ENCODE measurements at places on chromosomes 6 and 20.

- DNase-seq: no peak
Observed at GRCh38 chr6:44044154-44044539, 83.1 kb downstream of the MRPL14 start.

GRCh38 chr6:149043476-149044130 lies 273.9 kb upstream of the TAB2 start:
- no peak for DNase-seq

DNA sequence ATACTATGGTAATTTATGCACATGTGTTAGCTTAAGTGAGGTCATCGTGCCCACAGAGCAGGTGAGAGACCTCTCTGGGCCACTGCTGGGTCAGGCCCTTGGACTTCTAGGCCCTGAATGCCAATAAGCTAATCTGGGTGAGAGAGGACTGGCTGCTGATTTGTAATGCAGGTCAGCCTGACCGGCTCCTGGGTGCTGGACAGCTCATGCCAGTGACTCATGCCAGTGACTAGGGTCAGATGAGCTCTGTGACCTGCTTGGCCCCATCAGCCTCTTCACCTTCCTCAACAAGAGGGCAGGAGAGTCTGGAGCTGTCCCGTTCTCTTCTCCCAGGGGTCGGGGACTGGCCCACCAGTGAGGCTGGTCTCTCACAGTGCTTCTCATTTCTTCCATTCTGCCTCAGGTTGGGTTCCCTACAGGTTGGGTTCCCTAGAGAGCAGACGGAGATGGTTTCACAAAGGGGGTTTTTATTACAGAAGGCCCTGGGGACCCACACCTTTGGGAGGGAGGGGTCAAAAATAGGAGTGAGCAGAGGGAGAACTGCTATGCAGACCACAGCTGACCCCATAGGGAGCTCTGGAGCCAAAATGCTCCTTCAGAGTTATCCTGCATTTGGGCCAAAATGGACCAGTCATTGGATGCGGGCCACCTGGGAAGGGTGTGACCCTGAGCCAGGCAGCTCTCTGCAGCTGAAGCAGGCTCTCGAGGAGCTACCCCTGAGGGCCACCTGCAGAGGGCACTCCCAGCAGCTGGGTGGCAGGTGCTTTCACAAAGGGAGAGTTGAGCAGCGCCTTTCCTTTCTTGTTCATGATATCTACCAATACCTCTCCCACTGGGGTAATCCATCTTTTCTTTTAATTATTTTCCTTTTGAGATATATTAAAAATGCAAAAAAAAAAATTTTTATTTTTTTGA lies 2.2 kb upstream of the OXT start:
- DNase-seq: no peak

- DNase-seq: no peak
Observed at GRCh38 chr20:672963-673602, 2.5 kb downstream of the SCRT2 start.

DNA sequence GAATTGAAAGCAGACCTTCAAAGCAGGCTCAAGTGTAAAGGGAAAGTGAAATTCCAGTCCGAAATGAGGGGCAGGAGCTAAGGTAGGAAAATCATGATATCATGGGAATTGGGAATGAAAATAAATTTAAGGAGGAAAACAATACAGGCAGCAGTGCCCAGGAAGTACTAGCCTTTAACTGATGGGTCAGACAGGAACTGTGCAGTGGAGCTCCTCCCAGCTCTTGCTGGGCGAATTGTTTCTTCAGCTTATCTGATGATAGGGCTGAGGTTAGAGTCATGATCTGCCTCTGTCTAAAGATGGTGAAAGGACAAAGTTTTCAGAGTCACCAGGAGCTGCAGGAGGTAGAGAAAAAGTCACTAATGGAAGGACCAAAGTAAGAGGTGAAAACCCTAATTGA lies 457.9 kb upstream of the PTCHD4 start:
- DNase-seq: no peak

GRCh38 chr6:138654715-138655634 lies 118.6 kb upstream of the CCDC28A start:
- DNase-seq: peak; percentile 4

DNA sequence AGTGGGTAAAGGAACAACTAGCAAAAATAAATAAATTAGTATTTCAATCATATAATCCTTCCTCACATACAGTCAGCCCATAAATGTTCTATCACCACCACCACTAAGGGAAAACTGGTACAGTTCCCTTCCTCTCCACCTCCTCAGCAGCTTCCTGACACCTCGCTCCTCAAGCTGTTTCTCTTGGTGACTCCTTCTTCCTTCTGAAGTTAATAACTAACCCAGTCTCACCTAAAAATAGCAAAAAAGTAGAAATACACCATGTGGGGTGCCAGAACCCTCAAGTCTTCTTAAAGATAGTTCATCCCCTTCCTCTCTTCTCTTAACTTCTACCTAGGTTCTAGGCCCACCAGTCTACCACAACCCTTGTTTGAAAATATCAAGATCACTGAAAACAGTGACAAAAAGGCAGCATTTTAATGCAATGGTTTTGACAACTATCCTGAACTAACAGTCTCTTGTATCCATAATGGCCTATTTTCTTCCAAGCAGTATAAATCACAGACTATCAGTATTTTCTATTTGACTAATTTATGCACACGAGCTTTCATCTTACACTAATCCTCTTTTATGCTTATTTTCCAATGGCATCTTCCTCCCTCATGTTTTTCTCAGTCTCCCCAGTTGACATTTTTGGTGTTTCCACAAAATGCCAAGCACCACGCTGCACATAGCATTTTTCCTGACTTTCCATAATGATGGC lies 85.5 kb downstream of the KHDC1L start:
- DNase-seq: no peak

- no peak for DNase-seq
Observed at GRCh38 chr6:32830017-32830416, 8.5 kb downstream of the TAP2 start.

- DNase-seq: no peak
Observed at GRCh38 chr6:24273096-24273870, 84.6 kb downstream of the DCDC2 start.

GRCh38 chr6:159687341-159687740 lies 5.7 kb downstream of the SOD2 start:
- no peak for DNase-seq

DNA sequence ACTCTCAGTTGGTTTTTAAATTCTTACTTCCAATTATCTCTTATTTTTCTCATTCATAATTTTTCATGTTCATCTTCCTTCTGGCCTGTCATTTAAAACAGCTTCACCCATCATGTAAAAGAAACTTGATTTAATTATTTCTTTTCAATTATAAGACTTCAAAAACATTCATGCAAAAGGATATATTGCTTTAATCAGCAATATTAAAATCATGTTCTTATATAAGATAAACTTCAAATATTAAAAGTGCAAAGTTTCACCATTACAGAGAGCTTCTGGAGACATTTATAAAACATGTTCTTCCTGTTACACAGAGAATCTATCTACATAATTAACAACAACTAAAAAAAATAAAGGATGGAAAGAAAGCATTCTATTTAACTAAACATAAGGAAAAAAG lies 396.7 kb upstream of the RUNX2 start:
- no peak for DNase-seq

DNA sequence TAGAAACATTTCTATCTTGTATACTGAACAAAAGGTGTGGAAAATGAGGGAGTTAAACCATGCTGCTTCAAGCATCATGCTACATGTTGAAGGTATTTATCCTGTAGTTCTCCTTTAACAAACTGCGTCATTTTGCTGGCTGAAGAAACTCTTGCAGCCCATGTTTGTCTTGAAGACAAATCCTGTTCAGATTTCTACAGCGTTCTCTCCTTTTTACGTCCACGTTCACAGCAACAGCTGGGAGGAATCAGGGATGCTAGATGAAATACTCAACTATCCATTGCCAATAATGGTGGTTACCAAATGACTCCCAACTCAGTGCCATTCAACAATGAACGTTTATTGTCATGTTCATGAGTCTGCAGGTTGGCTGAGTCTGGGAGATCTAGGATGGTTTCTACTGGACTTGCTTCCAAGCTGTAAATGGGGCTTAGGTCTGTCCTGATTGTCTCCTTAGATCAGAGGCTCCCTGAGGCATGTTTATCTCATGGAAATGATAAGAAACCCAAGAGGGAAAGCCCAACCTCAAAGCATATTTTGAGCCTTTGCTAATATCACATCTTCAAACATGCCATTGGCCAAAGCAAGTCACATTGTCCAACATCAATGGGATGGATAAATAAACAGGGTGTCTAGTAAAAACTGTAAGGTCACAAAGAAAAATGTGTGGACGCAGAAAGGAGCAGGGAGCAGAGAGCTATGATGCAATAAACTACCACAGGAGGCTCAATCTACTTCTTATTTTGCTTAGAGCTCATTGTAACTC lies 2.7 kb upstream of the PLCB1 start:
- no peak for DNase-seq

DNA sequence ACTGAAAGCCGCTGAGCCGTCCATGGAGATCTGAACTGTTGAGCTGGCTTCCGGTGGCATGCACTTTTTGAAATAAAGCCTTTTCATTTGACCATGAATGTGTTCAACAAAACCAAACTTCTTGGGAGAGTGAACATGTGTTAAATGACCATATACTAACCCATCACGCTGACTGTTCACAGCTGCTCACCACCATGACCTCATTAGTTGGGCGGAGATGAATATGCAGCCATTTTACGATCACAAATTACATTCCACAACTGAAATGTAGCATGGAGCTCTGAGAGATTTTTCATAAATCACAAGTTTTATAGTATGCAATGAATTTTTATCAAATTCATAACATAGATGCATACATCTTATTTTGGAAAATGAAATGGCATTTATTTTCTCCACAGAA lies 4.2 kb downstream of the RAMACL start:
- no peak for DNase-seq

- no peak for DNase-seq
Observed at GRCh38 chr6:119067091-119067490, 11.4 kb downstream of the FAM184A start.

DNA sequence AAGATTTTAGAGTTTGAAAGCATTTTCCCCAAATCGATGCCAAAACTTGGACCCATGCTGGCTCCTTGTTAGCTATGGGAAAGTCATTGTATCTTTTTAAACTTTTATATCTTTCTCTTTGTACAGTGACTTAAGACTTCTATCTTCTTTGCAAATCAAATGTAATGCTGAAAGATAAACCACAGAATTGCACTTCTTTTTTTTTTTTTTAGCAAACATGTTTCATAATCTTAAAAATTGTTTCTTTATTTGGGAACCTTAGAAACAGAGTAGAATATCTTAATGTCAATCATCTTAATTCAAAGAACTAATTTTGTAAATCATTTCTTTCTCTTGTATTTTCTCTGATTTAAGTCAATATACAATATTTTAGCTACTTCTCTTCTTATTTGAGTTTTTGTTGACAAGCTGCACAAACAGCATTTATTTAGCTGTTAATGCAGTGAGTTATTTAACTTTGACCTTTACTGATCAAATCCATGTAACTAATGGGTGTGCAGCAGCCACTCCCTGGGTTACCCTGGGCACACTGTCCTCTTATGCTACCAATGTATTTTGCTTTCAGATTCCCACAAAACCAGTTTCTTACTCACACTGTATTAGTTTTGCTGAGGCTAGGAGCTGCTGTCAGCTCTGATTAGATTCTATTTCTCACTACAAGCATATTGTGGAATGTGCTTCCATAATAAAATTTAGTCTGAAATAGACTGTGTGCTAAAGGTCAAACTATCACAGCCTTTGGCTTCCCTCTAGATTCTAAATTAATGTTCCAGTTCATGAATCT lies 279.6 kb downstream of the ADGB start:
- DNase-seq: no peak

DNA sequence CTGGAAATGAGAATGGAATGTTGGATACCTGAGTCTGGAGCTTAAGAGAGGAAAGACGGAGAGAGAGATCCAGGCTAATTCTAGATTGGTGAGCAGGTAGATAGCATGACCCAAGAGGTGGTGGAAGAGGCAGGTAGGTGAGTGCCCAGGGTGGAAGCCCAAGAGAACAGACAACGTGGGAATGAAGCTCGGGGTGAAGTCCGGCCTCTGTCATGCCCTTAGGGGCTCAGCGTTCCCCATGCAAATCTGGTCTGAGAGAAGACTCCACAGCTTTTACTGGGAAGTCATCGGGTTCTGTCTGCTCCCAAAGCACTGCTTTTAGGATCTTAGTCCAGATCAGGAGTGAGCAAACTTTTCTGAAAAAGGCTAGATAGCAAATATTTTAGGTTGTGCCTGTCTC lies 3.6 kb downstream of the NELFCD start:
- DNase-seq: no peak

DNA sequence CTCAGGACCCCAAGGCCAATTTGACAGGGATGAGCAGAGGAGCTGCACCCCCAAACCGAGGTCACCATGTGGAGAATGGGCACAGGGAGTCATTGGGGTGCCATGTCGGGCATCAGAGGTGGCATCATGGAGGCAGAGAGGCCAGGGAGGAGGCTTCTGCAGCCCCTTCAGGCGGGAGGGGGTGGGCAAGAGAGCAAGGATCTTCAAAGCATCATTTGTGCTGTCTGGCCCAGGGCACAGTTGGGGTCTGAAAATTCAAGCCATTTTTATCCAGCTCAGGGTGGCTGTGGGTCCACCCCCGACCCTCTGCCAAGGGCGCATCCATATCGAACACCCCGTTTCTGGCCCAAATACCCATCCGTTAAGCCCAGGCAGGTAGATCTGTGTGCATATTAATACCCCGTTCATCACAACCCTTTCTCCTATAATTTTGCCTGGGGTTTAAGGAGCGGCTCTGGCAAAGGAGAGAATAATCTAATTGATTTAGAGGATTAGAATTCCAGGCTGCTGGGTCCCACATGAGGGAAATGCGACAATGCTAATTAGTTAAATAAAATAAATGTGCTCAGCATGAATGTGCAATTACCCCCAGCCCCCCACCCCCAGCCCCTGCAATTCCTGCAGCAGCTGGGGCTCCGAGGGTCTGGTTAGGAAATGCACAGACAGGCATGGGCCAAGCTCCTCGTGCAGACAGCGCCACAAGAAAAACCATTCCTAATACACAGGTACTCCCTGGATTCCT lies 31.9 kb downstream of the VSTM2L start:
- DNase-seq: no peak

GRCh38 chr20:37734228-37734985 lies 40.6 kb downstream of the CTNNBL1 start:
- DNase-seq: no peak

GRCh38 chr6:79416931-79417330 lies 120.3 kb downstream of the LCA5 start:
- DNase-seq: no peak

DNA sequence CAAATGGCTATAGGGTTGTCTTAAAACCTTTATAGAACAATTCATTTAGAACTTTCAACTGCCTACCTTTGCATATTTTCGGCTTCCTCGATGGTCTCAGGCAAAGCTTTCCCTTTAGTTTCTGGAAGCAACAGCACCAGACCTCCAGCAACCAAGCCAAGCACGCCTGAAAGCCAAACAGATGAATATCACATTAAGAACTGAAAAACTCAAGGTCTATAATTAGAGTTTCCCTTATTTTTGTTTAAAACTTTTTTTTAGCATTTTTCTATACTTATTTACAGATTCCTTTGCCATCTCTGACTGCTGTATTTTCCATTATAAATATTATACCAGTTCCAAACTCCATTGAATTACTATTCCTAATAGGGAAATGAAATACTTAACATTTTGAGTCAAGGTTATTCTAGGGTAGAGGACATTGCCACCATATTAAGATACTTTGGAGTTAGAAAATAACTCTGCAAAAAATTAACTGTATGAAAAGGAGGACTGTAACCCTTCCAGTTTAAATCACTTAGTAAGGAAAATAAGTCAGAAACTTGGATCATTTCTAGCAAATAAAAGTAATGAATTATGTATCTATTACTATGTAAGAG lies 33.9 kb downstream of the SLC22A2 start:
- no peak for DNase-seq
